CD4-positive, alpha-beta memory T cell (primary cell): ENCODE measurements at places on chromosomes 16 and 17. TPM values are rescaled to one million over a fixed set of nuclear protein-coding genes. Genes with fewer than 3 reads are reported as not detected.

Gene FBXW10B
- not detected for polyA plus RNA-seq

Gene SLC52A1
- polyA plus RNA-seq = 0.20 TPM

Gene KRTAP9-2
- polyA plus RNA-seq = not detected

Gene OR1A1
- polyA plus RNA-seq = not detected

Gene NOTUM
- polyA plus RNA-seq = not detected

Gene ZNF629
- polyA plus RNA-seq = 0.94 TPM

Gene TNFRSF12A
- 0.44 TPM for polyA plus RNA-seq

Gene KCNJ2
- polyA plus RNA-seq = not detected
